GM13976 (cell line): ENCODE measurements at places on chromosomes 12 and 14.

GRCh38 chr12:10505620-10506019 lies at the start of gene EIF2S3B:
Gene EIF2S3B (plus strand): TSS chr12:10505890. CDS start chr12:10505903, 13 bp downstream.
- no peak for DNase-seq

GRCh38 chr12:116395396-116395795 lies 117.9 kb upstream of the MED13L start:
- DNase-seq = no peak

GRCh38 chr14:79915406-79915805 lies 295.9 kb downstream of the DIO2 start:
- DNase-seq = no peak

DNA sequence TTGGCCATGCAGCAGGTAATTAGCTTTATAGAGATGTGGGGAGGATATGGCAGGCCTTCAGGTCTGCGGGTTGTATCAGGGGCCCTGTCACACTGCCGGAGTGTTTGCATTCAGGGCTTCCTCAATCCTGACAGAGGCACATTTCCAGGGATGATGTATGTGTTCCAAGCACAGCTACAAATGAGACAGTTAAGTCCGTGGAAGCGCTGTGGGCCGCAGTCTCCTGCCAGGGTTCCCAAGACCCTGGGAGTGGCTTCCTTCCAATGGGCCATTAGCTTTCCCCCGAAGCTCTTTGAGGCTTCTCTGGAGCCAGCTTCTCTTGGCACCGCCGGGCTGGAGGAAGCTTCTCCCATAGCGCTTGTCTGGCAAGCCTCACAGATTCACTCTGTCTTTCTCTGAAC lies 1524.7 kb upstream of the TMEM132C start:
- DNase-seq = no peak

DNA sequence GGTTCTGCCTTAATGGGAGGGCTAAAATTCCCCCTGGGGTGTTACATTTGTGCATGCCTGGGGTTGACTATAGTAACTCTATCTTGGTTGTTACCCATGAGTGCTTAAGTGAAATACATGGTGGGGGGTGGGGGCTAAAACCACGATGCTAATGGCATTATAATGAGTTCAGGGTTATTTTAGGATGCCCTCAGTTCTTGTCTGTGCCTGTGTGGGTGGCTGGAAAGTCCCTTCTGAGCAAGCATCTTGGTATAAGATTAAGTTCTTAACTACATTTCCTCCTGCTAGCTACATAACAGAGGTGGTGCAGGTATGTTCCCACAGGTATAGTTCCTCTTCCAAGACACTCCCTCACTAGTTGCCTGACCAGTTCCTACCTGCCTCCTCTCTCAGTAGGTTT lies 822.3 kb downstream of the LRFN5 start:
- peak; percentile 8 for DNase-seq

- DNase-seq = no peak
Observed at GRCh38 chr12:31218203-31219025, 107.5 kb downstream of the SINHCAF start.

GRCh38 chr12:88029093-88029665 lies at the start of gene C12orf50:
Gene C12orf50 (minus strand): TSS chr12:88029401. CDS start chr12:88026962, 2,439 bp downstream.
- no peak for DNase-seq

DNA sequence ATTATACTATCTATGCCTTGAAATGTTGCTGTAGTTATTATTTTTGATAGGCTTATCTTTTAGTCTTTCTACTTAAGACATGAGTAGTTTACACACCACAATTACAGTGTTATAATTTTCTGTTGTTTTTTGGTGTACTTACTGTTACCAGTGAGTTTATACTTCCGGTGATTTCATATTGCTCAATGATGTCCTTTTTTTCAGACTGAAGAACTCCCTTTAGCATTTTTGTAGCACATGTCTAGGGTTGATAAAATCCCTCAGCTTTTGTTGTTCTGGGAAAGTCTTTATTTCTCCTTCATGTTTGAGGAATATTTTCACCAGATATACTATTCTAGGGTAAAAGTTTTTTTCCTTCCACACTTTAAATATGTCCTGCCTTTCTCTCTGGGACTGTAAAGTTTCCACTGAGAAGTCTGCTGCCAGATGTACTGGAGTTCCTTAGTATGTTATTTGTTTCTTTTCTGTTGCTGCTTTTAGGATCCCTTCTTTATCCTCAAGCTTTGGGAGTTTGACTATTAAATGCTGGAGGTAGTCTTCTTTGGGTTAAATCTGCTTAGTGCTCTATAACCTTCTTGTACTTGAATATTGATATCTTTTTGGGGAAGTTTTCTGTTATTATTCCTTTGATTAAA lies 41.5 kb upstream of the FERMT2 start:
- DNase-seq = no peak

- peak; percentile 50 for DNase-seq
Observed at GRCh38 chr14:69260190-69260860, 367 bp downstream of the GALNT16 start.

- no peak for DNase-seq
Observed at GRCh38 chr12:67460388-67460787, 188.2 kb upstream of the DYRK2 start.

DNA sequence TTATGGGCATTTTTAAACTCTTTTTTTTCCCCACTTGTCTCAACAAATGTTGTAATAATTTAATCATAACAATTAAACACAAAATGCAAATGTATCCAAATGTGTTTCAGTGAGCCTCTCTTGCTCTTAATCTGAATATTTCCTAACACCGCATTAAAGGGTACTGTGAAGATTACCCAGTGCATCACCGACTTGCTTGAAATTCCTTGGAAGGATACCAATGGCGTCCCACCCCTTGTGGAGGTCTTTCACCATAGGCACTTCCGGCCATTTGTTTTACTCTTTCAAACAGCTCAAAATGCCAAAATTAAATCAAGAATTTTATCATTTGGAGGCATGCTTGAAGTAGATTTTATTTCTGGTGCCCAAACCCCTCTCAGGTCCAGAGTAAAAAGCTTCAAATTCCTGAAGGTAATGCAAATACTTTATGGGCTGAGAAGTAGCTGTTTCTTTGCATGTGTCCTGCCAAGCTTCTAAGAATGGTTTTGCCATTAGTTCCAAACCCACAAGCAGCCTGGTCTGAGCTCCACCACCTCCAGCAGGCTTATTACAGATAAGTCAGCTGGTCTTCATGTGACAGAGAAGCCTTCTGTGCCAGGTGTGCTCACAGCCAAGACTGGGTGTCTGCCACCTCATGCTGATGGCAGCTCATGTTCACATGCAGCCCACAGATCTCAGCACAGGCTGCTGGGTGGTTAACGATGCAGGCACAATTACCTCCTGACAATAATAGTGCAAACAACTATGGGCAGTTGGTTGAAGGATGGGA lies 16.4 kb upstream of the NUDT4 start:
- no peak for DNase-seq

DNA sequence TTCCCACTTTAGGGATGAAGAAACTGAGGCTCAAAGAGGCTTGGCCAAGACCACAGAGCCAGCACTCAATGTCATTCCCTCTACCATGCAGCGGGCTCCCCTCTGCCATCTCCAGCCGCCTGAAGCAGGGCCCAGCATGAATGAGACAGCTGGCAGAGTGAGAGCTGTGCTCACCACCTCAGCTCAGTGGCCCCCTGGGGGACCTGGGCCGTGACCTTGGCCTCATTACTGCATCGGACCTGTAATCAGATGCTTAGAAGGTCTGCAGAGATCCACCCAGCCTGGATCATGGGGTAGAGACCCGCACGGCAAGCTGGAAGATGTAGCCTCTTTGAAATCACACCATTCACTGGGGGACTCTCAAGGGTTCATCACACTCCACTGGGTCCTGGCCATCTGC lies 22.7 kb upstream of the CORO1C start:
- DNase-seq = no peak

DNA sequence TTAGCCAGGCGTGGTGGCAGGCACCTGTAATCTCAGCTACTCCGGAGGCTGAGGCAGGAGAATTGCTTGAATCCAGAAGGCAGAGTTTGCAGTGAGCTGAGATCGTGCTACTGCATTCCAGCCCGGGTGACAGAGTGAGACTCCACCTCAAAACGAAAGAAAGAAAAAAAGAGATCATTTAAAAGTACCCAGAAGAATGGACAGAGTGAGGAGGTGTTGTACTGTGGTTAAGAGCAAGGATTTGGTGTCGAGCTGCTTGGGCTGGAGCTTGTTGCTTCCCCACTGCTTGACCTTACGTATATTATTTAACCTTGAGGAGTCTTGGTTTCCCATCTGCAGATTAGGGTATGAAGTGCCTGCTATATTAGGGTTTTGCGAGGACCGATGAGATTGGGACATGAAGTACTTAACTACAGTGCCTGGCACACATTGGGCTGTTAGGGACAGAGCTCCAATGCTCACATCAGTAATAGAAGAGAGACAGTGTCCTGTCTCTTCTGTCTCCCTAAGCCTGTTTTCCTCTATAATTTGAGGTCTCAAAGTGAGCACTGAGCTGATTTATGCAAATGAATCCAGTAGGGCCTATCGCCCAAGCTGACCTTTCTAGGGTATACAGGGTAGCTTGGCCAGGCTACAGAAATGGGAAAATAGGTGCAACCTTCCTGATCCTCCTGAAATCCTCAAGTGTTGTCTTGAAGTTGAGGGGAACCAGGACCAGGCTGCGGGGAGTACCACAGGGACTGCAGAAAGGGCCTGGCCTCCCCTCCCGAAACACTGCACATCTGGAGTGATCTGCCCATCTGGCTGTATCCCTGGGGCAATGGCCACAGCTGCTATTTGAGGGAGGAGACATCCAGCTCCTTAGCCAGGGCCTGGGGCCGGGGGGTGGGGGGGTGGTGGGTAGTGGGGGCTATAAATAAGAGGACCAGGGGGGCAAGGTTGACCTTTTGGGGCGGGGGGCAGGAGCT lies 8.6 kb upstream of the HDAC7 start:
- DNase-seq = no peak

GRCh38 chr14:66038618-66039017 lies 447.6 kb upstream of the CCDC196 start:
- DNase-seq = no peak

DNA sequence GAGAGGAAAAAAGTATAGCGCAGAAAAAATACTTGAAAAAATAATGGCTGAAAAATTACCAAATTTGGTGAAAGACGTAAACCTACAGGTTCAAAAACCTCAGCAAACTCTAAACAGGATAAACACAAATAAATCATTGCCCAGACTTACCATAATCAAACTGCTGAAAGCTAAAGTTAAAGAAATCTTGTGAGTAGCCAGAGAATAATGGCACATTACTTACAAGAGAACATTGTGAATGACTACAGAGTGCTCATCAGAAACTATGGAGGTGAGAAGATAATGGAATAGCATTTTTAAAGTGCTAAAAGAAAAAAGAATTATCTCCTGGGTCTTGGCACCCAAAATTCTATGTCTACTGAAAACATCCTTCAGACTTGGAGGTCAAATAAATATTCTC lies 36.0 kb downstream of the ATF1 start:
- no peak for DNase-seq

DNA sequence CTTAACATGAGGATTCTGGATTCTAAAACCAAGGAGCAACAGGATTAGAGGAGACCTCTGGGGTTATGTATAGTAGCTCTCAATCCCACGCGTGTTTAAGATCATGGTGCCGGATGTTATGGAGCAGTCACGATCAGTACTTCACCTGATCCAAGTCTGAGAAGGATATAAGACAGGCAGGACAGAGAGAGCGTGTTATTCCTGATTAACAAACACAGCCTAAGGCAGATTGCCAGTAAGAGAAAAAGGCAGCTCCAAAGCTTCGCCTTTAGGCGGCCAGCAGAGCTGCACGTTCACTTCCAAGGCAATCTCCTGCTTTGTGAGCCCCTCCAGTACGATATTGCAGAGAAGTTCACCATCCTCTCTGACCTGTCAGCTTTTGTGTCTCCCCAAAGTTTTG lies 5.5 kb downstream of the SETD3 start:
- DNase-seq = no peak
